ENCODE measurements at places on chromosomes 11 and 22. TPM values are rescaled to one million over a fixed set of nuclear protein-coding genes. Genes with fewer than 3 reads are reported as not detected.

GRCh38 chr11:109424901-109425300 lies 2.9 kb downstream of the C11orf87 start:
- H3K4me3 ChIP-seq: no peak overlapping the region
- no peaks in the 10 kb centered on the region for H3K4me1 ChIP-seq
- peaks cover 31% of the 10 kb centered on the region for H3K27me3 ChIP-seq
- H3K36me3 ChIP-seq: peaks cover 6% of the 10 kb centered on the region
- DNase-seq: no peak

- no peaks in the 10 kb centered on the region for H3K36me3 ChIP-seq
- H3K4me3 ChIP-seq: no peak overlapping the region
- peaks cover 26% of the 10 kb centered on the region for H3K27me3 ChIP-seq
- no peak overlapping the region for H3K27ac ChIP-seq
- H3K4me1 ChIP-seq: peaks cover 12% of the 10 kb centered on the region
Measured at GRCh38 chr22:35154937-35155387, 89.0 kb downstream of the ISX start.

- peak overlapping the region; percentile 91 for H3K27ac ChIP-seq
- peak overlapping the region; percentile 88 for H3K4me3 ChIP-seq
- H3K4me1 ChIP-seq: peaks cover 68% of the 10 kb centered on the region
- peak; percentile 84 for DNase-seq
Measured at GRCh38 chr11:64870176-64870892, 8.1 kb downstream of the EHD1 start.

DNA sequence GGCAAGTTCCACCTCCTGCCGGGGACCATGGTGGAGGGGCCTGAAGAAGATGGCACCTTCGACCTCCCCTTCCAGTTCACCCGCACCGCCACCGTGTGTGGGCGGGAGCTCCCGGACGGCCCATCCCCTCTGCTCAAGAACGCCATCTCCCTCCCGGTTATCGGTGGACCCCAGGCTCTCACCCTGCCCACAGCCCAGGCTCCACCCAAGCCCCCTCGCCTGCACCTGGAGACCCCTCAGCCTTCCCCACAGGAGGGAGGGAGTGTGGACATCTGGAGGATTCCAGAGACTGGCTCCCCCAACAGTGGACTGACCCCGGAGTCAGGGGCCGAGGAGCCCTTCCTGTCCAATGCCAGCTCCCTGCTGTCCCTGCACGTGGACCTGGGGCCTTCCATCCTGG lies 6.4 kb downstream of the CDC42EP2 start:
- H3K4me1 ChIP-seq: no peaks in the 10 kb centered on the region
- no peaks in the 10 kb centered on the region for H3K36me3 ChIP-seq
- no peak for DNase-seq
- H3K27me3 ChIP-seq: peaks cover 3% of the 10 kb centered on the region
- H3K27ac ChIP-seq: no peak overlapping the region
- no peak overlapping the region for H3K4me3 ChIP-seq

DNA sequence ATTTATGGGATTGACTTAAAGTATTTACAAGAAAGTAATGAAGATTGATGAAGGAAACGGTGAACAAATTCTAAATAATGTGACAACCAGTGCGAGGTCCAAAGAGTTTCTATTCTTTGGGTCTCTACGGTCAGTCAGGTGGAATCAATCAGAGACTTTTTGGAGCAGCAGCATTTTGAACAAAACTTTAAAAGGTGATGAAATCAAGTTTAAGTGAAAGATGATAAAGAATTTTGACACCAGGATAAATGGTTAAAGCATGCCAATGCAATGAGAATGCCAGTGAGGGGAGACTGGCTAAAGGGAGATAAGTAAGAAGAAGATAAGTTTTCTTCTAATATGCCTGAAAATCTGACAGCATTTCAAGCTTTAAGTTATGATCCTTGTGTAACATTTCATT lies 67.9 kb downstream of the DCUN1D5 start:
- H3K27ac ChIP-seq: no peak overlapping the region
- no peak for DNase-seq
- H3K4me3 ChIP-seq: no peak overlapping the region
- H3K4me1 ChIP-seq: peaks cover 29% of the 10 kb centered on the region

GRCh38 chr11:133163463-133164419 lies 368.6 kb downstream of the OPCML start:
- H3K27ac ChIP-seq: no peak overlapping the region
- no peaks in the 10 kb centered on the region for H3K27me3 ChIP-seq

- no peaks in the 10 kb centered on the region for H3K36me3 ChIP-seq
- H3K27me3 ChIP-seq: no peaks in the 10 kb centered on the region
- H3K27ac ChIP-seq: no peak overlapping the region
- peaks cover 19% of the 10 kb centered on the region for H3K4me1 ChIP-seq
- no peak overlapping the region for H3K4me3 ChIP-seq
Measured at GRCh38 chr22:20749453-20749852, 24.5 kb upstream of the SERPIND1 start.

- H3K4me1 ChIP-seq: peaks cover 6% of the 10 kb centered on the region
- no peaks in the 10 kb centered on the region for H3K27me3 ChIP-seq
- no peak overlapping the region for H3K27ac ChIP-seq
- no peak overlapping the region for H3K4me3 ChIP-seq
- DNase-seq: no peak
Measured at GRCh38 chr11:124643605-124644425, 21.2 kb downstream of the TBRG1 start.

- no peak for DNase-seq
- peaks cover 18% of the 10 kb centered on the region for H3K27me3 ChIP-seq
- no peak overlapping the region for H3K27ac ChIP-seq
- H3K4me1 ChIP-seq: no peaks in the 10 kb centered on the region
Measured at GRCh38 chr11:126945319-126945718, 55.3 kb downstream of the KIRREL3 start.

- H3K27ac ChIP-seq: no peak overlapping the region
- peaks cover 5% of the 10 kb centered on the region for H3K4me1 ChIP-seq
- H3K36me3 ChIP-seq: no peaks in the 10 kb centered on the region
- no peaks in the 10 kb centered on the region for H3K27me3 ChIP-seq
- H3K4me3 ChIP-seq: no peak overlapping the region
Measured at GRCh38 chr22:19066531-19067271, 55.5 kb downstream of the DGCR2 start.

- no peaks in the 10 kb centered on the region for H3K36me3 ChIP-seq
- H3K4me1 ChIP-seq: peaks cover 5% of the 10 kb centered on the region
- peaks cover 7% of the 10 kb centered on the region for H3K27me3 ChIP-seq
Measured at GRCh38 chr11:65221026-65221425, 39.3 kb downstream of the CAPN1 start.

DNA sequence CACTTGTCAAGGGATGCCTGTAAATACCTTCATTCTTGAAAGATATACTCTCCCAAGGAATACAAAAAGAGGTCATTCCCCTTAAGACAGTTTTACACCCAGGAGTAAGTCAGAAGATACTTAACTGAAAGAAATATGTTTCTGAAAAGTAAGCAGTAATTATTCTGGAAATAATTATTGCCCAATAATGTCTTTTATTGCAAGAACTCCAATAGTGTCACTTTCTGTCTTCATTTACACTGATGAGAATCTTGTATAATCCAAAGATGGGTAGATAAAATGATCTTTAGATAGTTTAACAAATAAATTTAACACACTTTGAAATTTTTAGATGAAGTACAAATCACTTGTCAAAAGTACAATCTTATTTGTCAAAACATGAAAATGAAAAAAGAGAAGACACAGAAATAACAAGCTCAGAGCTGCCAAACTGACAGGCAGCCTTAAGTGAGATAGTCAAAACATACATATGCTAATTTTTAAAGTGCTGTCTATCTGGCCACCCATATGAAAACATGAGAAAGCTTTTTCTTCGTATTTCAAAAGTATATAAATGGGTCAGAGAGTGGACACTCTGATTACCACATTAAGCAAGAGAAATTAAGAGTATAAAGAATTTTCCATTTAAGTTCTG lies 225.1 kb downstream of the TTC28 start:
- no peak overlapping the region for H3K27ac ChIP-seq
- H3K4me3 ChIP-seq: no peak overlapping the region
- H3K4me1 ChIP-seq: no peaks in the 10 kb centered on the region
- peaks cover 10% of the 10 kb centered on the region for H3K27me3 ChIP-seq
- H3K36me3 ChIP-seq: no peaks in the 10 kb centered on the region

DNA sequence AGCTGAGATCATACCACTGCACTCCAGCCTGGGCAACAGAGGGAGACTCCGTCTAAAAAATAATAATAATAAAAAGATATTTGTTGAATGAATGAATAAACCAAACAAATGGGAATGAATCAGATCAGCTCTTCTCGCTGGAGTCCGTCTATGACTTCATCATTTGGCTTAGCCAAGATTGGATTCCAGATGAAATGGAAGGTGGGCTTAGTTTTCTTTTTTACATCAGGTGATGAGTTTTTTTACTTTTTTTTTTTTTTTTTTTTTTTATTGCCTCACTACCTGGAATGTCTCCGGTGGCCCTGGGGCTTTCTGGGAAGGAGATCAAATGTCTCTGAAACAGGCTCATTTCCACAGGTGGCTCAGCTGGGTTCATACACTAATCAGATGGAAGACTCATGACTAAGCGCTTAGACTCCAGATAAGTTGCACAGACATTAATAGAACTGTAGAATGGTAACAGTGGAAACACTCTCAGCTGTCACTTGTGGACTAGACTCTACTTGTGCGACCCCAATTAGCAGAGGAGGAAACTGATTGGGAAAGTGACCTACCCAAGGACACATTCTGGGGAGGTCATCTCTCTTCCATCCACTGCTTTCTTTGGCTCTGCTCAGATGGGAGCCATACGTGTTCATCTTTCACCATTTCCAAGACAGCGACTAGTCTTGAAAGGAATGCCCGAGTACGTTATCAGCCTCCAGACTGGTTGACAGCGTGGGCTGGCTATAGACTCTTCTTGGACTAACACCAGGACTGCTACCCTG lies 20.5 kb upstream of the RBFOX2 start:
- H3K27me3 ChIP-seq: peaks cover 6% of the 10 kb centered on the region
- peaks cover 5% of the 10 kb centered on the region for H3K4me1 ChIP-seq
- H3K27ac ChIP-seq: no peak overlapping the region
- no peak for DNase-seq
- H3K4me3 ChIP-seq: no peak overlapping the region
- no peaks in the 10 kb centered on the region for H3K36me3 ChIP-seq

DNA sequence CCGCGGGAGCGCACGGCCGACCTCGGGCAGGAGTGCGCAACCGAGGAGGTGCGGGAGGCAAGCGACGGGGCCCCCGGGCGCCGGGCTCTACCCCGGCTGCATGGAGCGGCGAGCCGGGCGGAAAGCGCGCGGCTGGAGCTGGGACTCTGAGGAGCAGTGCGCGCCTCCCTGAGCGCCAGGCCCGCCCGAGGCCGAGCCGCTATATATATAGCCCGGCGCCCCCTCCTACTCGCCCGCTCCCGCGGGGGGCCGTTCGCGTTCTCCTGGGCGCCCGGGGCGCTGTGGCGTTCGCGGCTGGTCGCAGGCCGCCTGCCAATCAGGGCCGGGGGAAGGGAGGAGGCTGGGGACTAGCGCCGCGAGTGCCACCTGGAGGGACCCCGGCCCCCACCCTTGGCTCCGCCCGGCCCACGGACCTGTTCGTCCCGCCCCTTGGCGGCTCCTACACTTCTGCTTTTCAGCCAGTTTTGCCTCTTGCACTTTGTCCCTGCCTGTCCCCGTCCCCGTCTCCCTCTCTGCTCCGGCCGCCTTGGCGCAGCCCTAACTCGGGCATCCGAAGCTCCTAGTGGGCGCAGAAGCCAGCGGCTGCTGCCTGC lies at the start of gene FGF4:
Gene FGF4, minus strand, starts transcription at position 179 of the 593 bp plus-strand sequence. CDS start 257 bp downstream, outside the sequence.
- H3K36me3 ChIP-seq: no peaks in the 10 kb centered on the region
- H3K4me3 ChIP-seq: no peak within 1 kb of the TSS
- no peak within 1 kb of the TSS for H3K27ac ChIP-seq
- no peak for DNase-seq

GRCh38 chr22:17767233-17768065 lies 6.8 kb downstream of the BID start:
- no peaks in the 10 kb centered on the region for H3K27me3 ChIP-seq
- no peaks in the 10 kb centered on the region for H3K36me3 ChIP-seq

GRCh38 chr11:47234669-47235100 lies 13.9 kb downstream of the ACP2 start:
- no peaks in the 10 kb centered on the region for H3K27me3 ChIP-seq
- H3K4me3 ChIP-seq: no peak overlapping the region
- DNase-seq: no peak
- H3K27ac ChIP-seq: peak overlapping the region; percentile 56

L3MBTL2 gene
- 42.6 TPM for total RNA-seq

C22orf42 gene
- total RNA-seq: not detected

YWHAH gene
- 99.2 TPM for total RNA-seq

ASPHD2 gene
- total RNA-seq: 13.6 TPM
